Endothelial cell of coronary artery (primary cell): ENCODE measurements at places on chromosomes 2 and 18. TPM values are rescaled to one million over a fixed set of nuclear protein-coding genes. Genes with fewer than 3 reads are reported as not detected.

CROCC2 gene
- total RNA-seq: not detected in 2 replicates

LDLRAD4 gene
- 0.99 and 2.0 TPM in 2 replicates for total RNA-seq

TMEM198 gene
- total RNA-seq: 0.09 TPM in 1 of 2 replicates, not detected in the other

AGXT gene
- total RNA-seq: not detected in 2 replicates

ITGB6 gene
- 0.09 TPM in 1 of 2 replicates, not detected in the other for total RNA-seq

M1AP gene
- total RNA-seq: not detected in 2 replicates

ITPRIPL1 gene
- total RNA-seq: 0.75 and 0.99 TPM in 2 replicates

ALMS1 gene
- 8.9 and 10.1 TPM in 2 replicates for total RNA-seq

NEU4 gene
- not detected in 2 replicates for total RNA-seq

CHST10 gene
- 11.5 and 13.0 TPM in 2 replicates for total RNA-seq

ASPRV1 gene
- 0.09 TPM in 2 replicates for total RNA-seq

SIX3 gene
- not detected in 2 replicates for total RNA-seq

HOXD4 gene
- 0.36 and 2.8 TPM in 2 replicates for total RNA-seq

POU3F3 gene
- total RNA-seq: not detected in 2 replicates

KIF5C gene
- total RNA-seq: 0.09 TPM in 2 replicates

EFR3B gene
- total RNA-seq: 0.28 and 0.81 TPM in 2 replicates

FABP1 gene
- not detected in 2 replicates for total RNA-seq

SPRED2 gene
- 1.5 and 2.7 TPM in 2 replicates for total RNA-seq

AUP1 gene
- total RNA-seq: 91.2 and 104 TPM in 2 replicates

SLC16A14 gene
- 0.09 and 0.18 TPM in 2 replicates for total RNA-seq

LYPD6B gene
- not detected in 2 replicates for total RNA-seq

CTDP1 gene
- total RNA-seq: 29.5 and 31.4 TPM in 2 replicates

SCG2 gene
- 0.38 TPM in 1 of 2 replicates, not detected in the other for total RNA-seq

NAGK gene
- 60.3 and 66.7 TPM in 2 replicates for total RNA-seq
